HFFc6 (cell line): ENCODE measurements at places on chromosomes 7 and 10. TPM values are rescaled to one million over a fixed set of nuclear protein-coding genes. Genes with fewer than 3 reads are reported as not detected.

DNA sequence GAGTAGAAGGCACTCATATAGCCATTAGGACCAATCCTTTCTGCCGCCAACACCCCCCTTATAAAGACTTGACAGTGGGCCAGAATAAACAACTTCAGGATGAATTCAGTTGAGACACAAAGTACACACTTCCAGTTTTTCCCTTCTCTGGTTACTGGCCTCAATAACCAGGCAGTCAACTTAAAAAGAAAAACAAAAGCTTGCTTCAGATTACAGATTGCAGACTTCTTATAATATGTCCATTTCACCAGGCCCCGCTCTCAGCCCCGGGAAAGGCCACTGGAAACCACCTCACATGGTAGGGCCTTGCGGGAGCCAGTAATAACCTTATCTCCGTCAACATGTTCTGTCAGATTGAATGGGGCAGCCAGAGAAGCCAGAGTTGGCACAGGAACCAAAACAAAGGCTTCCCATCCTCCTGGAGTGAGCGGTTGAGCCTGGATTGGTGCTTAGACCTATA is 108.8 kb downstream of the EGFR start:
- DNase-seq: no peak

GRCh38 chr7:77335581-77335980 is 80.6 kb downstream of the GSAP start:
- no peak for DNase-seq

- DNase-seq: peak; percentile 1
Measured at GRCh38 chr7:133364959-133365690, 112.2 kb downstream of the EXOC4 start.

Gene ENTPD1
- total RNA-seq: not detected in 3 replicates

Gene UCN3
- total RNA-seq: not detected in 3 replicates
